Activated CD4-positive, CD25-positive, alpha-beta regulatory T cell (primary cell): ENCODE measurements at places on chromosomes 7 and 10.

- no peak for DNase-seq
Measured at GRCh38 chr7:111080495-111081105, 10.3 kb upstream of the LRRN3 start.

- no peak for DNase-seq
Measured at GRCh38 chr10:48582970-48583369, 21.9 kb downstream of the ARHGAP22 start.

- no peak for DNase-seq
Measured at GRCh38 chr10:34985823-34986222, 104.3 kb downstream of the CUL2 start.

DNA sequence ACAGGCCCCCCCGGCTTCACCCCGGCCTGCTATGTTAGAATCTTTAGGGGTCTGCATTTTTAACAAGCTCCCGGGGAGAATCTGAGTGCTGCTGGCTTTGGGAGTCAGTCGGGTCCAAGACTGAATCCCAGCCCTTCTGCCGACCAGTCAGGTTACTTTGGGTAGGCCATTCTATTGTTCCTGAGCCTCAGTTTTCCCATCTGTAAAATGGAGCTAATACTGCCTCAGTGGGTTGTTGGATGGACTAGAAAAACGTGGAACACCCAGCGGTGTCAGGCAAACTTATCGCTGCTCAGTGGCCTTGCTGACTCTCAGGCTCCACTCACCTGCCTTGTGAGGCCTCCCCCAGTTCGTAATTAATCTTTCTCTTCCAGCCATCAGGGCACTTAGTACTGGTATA lies 11.7 kb downstream of the TBATA start:
- DNase-seq: no peak

- no peak for DNase-seq
Measured at GRCh38 chr10:76329891-76330575, 898.6 kb downstream of the LRMDA start.

DNA sequence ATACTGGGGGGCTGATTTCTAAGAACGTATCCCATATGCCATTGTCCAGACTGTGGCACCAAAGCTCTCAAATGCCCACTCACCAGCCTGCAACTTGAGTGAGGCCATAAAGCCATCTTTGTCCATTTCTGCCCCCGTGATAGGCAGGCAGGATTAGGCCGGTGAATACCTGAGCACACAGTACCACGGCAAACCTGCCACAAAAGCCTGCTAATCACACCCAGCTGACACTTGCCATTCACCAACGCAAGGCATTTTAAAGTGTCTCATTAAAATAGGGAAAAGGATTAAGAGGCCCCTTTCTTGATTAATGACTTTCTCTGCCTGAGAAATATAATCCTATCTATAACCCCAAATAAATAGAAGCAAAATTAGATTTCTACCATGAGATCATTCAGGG lies 111.4 kb upstream of the NANOS1 start:
- no peak for DNase-seq

GRCh38 chr10:84590327-84591193 lies 262.2 kb downstream of the CCSER2 start:
- DNase-seq: no peak

- DNase-seq: no peak
Measured at GRCh38 chr10:71293446-71294084, 25.5 kb upstream of the SLC29A3 start.

DNA sequence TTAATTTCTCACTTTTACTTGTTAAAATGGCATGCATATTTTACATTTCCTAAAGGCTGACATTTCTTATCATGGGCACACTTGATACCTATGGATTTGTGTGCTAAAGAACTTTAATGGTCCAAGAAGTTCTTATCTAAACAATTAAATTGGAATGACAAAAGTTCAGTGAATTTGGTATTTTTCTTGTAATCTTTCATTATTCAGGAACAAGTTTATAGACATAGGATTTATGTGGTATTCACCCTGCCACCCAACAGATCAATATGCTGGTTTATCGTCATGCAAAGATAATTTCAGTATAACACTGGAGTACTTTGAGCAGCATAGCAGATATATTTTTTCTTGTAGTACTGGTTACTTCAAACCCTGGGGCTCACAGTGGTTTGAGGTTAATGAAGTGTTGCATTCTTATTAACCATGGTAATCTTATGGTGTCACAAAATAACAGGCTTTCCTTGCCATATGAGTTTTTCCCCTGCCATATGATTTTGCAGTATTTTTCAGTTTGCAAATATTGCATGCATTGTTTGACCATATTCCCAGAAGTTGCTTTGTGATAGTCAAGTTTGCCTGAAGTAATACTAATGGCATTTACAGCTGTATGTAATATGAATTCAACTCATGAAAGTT lies 148.8 kb downstream of the PPP1R9A start:
- DNase-seq: no peak

GRCh38 chr7:1046722-1047679 lies 2.7 kb downstream of the GPR146 start:
- no peak for DNase-seq

DNA sequence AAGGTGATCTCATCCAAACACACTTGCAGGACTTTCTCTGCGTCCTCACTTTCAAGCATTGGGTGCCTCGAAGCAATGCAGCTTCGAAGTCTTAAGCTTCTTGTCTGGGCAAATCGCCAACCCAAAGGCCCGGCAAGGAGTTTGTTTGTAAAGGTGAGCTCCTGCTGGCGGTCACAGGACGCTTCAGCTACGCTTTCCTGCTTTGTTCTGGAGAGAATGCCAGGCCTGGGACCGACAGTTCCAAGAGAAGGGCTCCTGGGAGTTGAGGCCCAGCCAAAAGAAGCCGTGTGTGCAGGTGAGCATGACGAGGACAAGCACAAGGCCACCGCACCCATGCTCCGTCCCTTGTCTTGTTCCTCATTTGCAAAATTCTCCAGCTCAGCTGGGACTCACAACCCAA lies 106.6 kb upstream of the DOCK1 start:
- DNase-seq: no peak

DNA sequence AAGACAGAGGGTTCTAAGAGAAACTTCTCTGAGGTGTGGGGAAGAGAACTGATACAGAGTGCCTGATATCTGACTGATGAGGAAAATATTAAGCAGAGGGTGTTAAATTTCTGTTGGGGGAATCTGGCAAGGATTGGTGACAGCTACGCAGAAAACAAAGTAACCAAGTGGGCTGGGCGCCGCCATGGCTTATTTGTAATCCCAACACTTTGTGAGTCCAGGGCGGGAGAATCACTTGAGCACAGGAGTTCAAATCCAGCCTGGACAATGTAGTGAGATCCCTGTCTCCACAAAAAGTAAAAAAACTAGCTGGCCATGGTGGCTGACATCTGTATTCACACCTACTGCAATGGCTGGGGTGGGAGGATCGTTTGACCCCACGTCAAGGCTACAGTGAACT lies 2.1 kb upstream of the C7orf25 start:
- DNase-seq: no peak

- no peak for DNase-seq
Measured at GRCh38 chr7:30852308-30852684, 59.4 kb upstream of the AQP1 start.

DNA sequence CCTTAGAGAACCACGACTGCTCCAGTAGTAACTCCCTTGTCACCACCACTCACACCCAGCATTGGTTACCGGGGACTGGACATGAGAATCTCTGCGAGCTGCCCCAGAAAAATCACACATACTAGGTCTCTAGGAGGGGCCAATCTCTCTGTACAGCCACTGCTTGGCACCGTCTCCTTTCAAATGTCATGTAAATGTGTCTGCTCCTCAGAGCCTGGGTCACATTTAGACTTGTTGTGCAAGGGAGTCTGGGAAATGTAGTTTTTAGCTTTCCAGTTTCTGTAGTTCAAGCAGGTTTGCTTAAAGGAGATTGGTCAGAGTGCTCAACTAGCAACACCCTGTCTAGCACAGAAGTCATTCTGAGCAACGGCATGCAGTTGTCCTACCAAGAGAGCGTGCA lies 60.0 kb downstream of the CHN2 start:
- no peak for DNase-seq

DNA sequence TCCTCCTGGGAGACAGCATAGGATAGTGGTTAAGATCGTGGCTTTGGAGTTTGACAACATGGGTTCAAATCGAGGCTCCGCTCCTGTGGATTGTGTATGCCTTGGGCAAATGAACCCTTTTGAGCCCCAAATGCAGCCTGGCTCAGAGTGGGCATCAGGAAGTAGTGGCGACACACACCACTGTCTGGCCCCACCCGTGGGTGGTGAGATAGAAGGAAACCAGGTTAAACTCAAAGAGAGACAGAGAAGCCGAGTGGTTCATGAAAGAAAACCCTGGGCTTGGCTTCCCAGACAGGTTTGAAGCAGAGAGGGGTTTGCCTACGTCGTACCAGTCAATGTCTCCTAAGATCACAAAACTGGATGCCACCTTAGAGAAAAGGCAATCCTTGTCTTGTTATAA lies 57.7 kb downstream of the PRTFDC1 start:
- no peak for DNase-seq

DNA sequence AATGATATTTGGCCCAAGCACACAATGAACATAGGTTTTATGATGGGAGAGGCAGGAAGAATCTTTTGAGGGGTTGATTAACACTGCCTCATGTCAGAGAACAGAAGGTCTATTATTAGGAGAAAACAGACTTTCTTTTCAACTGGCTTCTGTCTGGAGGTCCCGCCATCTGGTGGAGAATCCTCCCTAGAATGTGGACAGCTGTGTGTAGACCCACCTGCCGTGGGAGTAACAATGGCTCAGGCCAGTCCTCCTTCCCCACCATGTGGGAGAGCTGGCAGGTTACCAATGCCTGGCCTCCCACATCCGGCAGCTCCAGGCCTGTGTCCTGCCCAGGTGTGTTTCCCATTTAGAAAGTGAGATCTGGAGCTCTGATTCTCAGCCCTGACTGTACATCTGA lies 70.4 kb upstream of the AOAH start:
- DNase-seq: no peak

DNA sequence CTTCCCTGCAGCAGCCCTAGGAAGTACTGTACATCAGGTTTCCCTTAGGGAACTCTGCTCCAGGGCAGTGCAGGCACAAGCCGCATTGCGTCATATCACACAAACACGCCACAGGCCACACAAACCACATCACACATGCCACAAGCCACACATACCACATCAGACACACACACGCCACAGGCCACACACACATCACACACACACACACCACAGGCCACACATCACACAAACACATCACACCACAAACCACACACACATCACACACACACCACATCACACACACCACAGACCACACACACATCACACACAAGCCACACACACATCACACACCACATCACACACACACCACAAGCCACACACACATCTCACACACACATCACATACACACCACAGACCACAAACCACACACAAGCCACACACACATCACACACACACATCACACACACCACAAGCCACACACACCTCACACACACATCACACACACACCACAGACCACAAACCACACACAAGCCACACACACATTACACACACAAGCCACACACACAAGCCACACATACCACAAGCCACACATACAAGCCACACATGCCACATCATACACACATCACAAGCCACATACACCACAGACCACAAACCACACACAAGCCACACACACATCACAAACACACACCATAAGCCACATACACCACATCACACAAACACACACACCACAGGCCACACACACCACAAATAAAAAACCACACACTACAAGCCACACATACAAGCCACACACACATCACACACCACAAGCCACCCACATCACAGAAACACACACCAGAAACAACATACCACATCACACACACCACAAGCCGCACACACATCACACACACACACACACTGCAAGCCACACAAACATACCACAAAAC lies 53.4 kb downstream of the TMEM209 start:
- DNase-seq: no peak
